ENCODE measurements at places on chromosomes 12 and 14. TPM values are rescaled to one million over a fixed set of nuclear protein-coding genes. Genes with fewer than 3 reads are reported as not detected.

Gene MGAT4C
- not detected for total RNA-seq

Gene INSM2
- total RNA-seq = not detected

Gene KRT84
- not detected for total RNA-seq

Gene TDP1
- 59.4 TPM for total RNA-seq

GRCh38 chr14:31110872-31111271 lies 84.7 kb upstream of the STRN3 start:
- H3K27me3 ChIP-seq = no peaks in the 10 kb centered on the region
- H3K36me3 ChIP-seq = peaks cover 97% of the 10 kb centered on the region
- no peak for DNase-seq
- no peaks in the 10 kb centered on the region for H3K4me1 ChIP-seq
- no peak overlapping the region for H3K27ac ChIP-seq

DNA sequence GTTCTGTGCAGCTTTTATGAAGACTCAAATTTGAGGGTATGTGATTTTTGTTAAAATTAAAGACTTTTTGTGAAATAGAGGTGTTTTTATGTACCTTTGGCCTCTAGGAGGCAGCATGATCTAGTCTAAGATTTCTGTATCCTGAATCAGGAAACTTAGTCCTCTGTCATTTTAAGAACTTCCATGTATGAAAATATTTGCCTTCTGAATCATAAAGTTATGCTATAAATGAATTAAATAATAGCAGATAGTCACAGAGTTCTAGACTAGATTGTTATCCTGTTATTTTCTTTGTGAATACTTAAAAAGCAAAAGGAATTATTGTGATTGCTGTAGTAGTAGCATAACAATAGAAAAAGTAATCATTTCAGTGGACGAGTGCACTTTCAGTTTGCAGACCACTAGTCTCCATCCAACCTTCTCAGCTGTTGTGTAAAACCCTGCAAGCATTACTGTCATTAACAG lies 56.3 kb downstream of the FGD4 start:
- no peaks in the 10 kb centered on the region for H3K4me1 ChIP-seq
- no peak overlapping the region for H3K27ac ChIP-seq
- no peaks in the 10 kb centered on the region for H3K27me3 ChIP-seq
- H3K4me3 ChIP-seq = peak overlapping the region; percentile 21

DNA sequence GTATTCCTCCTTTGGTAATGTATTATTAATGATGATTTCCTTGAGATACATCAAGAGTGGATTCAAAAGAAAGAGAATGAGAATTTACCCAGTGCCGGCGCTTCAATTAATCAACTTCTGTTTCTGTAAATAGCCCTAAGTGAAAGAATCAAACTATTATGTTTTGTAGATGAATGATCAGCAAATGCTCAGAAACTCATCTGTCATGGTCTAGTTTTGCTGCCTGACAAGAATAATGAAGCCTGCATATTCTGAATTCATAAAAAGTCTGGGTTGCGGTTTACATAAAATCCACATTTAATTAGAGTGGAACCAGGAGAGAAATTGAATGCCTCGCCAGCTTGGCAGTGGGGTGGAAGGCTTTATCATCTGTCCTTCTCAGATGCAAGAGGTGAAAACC lies 325.3 kb downstream of the GALC start:
- no peak overlapping the region for H3K27ac ChIP-seq
- H3K4me3 ChIP-seq = no peak overlapping the region
- H3K4me1 ChIP-seq = no peaks in the 10 kb centered on the region
- no peaks in the 10 kb centered on the region for H3K27me3 ChIP-seq

DNA sequence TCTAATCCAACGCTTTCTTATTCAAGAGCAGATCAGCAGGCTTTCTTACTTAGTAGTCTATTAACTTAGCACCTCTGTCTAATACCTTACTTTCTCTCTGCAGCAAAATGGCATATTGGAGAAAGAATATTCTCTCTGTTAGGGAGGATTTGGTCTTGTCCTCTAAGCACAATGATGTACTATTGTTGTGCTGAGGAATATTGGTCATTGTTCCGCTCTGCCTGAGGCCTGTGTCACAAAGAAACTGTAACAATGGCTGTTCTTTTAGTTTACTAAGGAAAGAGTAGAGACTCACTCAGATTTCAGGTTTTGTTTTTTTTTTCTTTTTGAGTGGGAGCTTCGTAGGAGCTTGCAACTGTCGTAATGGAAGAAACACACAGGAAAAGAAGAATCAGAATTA lies 1358.8 kb downstream of the LRFN5 start:
- no peaks in the 10 kb centered on the region for H3K27me3 ChIP-seq
- DNase-seq = no peak
- H3K4me3 ChIP-seq = no peak overlapping the region
- no peaks in the 10 kb centered on the region for H3K36me3 ChIP-seq

DNA sequence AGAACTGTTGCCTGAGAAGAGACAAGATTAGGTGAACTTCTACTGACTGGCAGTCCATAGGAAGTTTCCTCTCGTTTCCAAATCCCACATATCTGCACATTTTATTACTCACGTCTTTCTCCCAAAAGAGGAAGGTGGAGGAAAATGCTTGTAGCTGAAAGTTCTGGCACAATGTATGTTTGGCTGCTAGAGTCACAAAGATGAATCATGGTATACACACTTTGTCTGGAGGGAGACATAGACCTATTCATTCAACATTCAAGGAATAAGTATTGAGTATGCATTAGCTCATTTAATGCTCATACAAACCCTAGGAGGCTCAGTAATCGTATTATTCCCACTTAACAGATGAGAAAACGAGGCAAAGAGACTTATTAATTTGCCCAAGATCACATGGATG lies 291.8 kb downstream of the FOXN3 start:
- no peak overlapping the region for H3K27ac ChIP-seq
- no peak for DNase-seq
- H3K36me3 ChIP-seq = no peaks in the 10 kb centered on the region
- H3K27me3 ChIP-seq = peaks cover 6% of the 10 kb centered on the region

DNA sequence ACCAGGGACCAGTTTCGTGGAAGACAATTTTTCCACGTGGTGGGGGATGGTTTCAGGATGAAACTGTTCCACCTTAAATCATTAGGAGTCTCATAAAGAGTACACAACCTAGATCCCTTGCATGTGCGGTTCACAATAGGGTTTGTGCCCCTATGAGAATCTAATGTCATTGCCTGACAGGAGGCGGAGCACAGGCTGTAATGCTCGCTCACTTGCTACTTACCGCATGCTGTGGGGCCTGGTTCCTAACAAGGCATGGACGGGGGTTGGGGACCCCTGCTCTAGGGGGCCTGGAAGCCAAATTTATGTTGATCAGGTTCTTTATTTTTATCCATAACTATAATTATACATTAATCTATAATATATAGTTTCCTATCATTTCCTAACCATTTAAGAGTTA lies 315.3 kb downstream of the MED13L start:
- H3K4me3 ChIP-seq = no peak overlapping the region
- no peaks in the 10 kb centered on the region for H3K27me3 ChIP-seq
- H3K36me3 ChIP-seq = peaks cover 77% of the 10 kb centered on the region
- no peak overlapping the region for H3K27ac ChIP-seq
- no peaks in the 10 kb centered on the region for H3K4me1 ChIP-seq
- no peak for DNase-seq

DNA sequence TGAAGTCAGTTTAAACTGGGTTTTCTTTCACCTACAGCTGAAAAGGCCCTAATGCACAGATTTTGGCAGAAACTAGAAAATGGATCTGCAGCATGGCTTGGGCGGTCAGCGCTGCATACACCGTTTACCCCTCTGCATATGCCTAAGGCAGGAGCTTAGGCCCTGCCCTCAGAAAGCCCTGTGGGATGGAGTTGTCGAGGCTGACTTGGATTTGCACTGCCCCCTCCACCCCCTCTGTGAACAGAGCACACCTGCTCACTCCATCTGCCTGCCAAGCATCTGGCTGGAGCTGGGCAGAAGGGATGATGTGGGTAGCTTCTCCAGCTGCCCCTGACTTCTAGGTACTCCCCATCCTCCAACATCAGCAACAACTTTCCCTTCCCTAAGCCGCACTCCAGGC lies 41.9 kb downstream of the TTC7B start:
- no peaks in the 10 kb centered on the region for H3K4me1 ChIP-seq
- no peaks in the 10 kb centered on the region for H3K36me3 ChIP-seq

GRCh38 chr12:49377386-49377785 lies 10.1 kb downstream of the SPATS2 start:
- no peaks in the 10 kb centered on the region for H3K4me1 ChIP-seq
- no peak overlapping the region for H3K27ac ChIP-seq
- no peaks in the 10 kb centered on the region for H3K36me3 ChIP-seq
- H3K4me3 ChIP-seq = no peak overlapping the region
- H3K27me3 ChIP-seq = no peaks in the 10 kb centered on the region

DNA sequence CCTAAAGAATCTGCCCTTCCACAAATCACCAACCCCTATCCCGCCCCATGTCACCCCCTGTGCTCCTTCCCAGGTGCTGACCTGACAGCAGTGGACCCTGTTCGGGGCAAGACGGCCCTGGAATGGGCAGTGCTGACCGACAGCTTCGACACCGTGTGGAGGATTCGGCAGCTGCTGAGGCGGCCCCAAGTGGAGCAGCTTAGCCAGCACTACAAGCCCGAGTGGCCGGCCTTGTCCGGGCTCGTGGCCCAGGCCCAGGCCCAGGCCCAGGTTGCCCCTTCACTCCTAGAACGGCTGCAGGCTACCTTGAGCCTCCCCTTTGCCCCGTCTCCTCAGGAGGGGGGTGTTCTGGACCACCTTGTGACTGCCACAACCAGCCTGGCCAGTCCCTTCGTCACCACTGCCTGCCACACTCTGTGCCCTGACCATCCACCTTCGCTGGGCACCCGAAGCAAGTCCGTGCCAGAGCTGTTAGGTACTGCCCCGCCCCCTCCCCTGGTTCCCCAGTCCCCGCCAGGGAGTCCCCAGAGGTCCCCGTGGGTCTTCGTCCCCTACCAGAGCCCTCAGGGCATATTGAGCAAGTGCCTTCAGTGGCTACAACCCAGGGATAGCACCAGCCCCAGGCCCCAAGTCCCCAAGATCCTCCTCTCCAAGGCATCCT lies 2.7 kb downstream of the ANKRD33 start:
- H3K27me3 ChIP-seq = no peaks in the 10 kb centered on the region
- no peak overlapping the region for H3K4me3 ChIP-seq
- H3K4me1 ChIP-seq = peaks cover 4% of the 10 kb centered on the region
- no peaks in the 10 kb centered on the region for H3K36me3 ChIP-seq

GRCh38 chr14:69675877-69676416 lies 64.6 kb downstream of the SUSD6 start:
- H3K4me3 ChIP-seq = peak overlapping the region; percentile 35
- peaks cover 63% of the 10 kb centered on the region for H3K4me1 ChIP-seq
- peak overlapping the region; percentile 53 for H3K27ac ChIP-seq
- no peak for DNase-seq

DNA sequence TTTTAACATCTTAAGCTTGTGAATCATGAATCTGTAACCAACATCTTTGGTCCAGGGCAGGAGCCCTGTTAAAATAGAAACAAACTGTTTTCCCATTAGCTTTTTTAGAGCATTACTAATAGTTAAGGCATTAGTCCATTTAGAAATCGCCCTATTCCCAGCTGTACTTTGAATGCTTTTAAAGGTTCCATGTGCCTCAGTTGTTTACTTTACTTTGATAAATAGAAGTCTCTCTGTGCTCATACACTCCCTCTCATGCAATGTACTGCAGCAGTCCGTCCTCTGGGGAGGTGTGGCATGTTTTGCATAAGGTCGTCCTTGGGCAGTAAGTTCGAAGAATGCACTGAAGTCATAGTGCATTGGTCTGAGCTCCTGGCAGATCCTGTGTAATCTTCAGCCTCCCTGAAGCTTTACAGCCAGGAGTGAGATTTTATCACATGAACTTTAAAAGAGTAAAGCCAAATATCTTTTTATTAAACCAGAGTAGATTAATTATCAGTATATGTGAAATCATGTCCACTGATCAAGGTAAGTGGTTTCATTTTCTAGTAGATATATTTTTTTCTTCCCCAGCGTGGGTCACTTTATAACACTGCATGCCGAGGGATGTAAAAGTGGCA lies 134.7 kb downstream of the FGD4 start:
- no peak overlapping the region for H3K27ac ChIP-seq
- H3K4me1 ChIP-seq = no peaks in the 10 kb centered on the region
- no peak overlapping the region for H3K4me3 ChIP-seq
- DNase-seq = no peak
- no peaks in the 10 kb centered on the region for H3K36me3 ChIP-seq

DNA sequence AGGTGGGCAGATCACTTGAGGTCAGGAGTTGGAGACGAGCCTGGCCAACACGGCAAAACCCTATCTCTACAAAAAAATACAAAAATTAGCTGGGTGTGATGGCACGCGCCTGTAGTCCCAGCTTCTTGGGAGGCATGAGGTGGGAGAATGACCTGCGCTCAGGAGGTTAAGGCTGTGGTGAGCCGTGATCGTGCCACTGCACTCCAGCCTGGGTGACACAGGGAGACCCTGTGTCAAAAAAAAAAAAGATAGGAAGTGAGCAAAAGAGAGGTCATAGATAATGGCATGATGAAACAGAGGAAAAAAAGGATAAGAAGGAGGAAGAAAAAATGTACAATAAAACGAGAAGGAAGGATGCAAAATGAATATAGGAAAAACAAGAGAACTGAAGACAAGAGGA lies 159.5 kb downstream of the ETV6 start:
- peaks cover 13% of the 10 kb centered on the region for H3K4me1 ChIP-seq
- no peaks in the 10 kb centered on the region for H3K27me3 ChIP-seq
- DNase-seq = no peak
- H3K27ac ChIP-seq = no peak overlapping the region
- H3K36me3 ChIP-seq = no peaks in the 10 kb centered on the region

DNA sequence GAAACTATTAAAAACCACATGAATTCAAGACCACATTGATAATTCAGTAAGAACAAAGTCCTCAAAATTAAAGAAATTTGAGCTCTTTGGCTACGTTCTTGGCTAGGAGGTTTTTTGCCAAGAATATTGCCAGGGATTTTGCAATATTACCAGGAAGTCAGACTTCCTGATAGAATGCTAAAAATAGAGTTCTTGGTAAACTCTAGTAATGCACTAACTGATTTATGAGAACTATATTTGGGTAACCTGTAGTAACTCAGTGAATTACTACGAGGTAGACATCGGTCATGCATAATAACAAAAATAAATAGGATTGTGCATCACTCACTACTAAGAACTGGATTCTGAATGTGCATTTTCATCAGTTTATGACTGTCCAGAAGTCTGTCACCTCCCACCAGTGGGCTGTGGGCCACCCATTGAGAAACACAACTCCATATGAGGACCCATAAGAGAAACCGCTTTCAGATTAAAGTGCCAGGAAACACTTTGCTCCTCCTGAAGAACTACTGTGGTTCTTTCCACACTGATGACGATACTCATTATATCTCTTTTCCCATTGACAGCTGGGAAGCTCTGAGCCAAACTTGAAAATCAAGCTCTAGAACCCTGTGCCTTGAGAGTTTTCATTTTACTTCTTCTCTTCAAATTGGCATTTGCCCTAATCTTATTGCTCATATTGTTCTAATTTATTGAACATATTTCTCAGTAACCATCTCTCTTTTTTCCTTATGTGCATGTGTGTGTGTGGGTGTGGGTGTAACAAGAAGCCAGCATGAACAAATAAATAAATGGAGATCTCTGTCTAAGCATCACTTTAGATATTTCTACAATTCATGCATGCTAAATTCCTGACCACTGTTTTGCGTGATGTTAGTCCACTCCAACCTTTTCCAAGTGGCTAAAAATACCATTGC lies 116.6 kb downstream of the BCL11B start:
- H3K27ac ChIP-seq = no peak overlapping the region
- H3K4me3 ChIP-seq = no peak overlapping the region
- H3K27me3 ChIP-seq = no peaks in the 10 kb centered on the region
- H3K4me1 ChIP-seq = no peaks in the 10 kb centered on the region
- DNase-seq = no peak
- no peaks in the 10 kb centered on the region for H3K36me3 ChIP-seq

GRCh38 chr12:124752437-124753227 lies 111.0 kb downstream of the SCARB1 start:
- DNase-seq = no peak
- no peaks in the 10 kb centered on the region for H3K4me1 ChIP-seq
- H3K36me3 ChIP-seq = no peaks in the 10 kb centered on the region
- H3K4me3 ChIP-seq = no peak overlapping the region
